Iris pigment epithelial cell (primary cell): ENCODE measurements at places on chromosomes 5 and 9.

DNA sequence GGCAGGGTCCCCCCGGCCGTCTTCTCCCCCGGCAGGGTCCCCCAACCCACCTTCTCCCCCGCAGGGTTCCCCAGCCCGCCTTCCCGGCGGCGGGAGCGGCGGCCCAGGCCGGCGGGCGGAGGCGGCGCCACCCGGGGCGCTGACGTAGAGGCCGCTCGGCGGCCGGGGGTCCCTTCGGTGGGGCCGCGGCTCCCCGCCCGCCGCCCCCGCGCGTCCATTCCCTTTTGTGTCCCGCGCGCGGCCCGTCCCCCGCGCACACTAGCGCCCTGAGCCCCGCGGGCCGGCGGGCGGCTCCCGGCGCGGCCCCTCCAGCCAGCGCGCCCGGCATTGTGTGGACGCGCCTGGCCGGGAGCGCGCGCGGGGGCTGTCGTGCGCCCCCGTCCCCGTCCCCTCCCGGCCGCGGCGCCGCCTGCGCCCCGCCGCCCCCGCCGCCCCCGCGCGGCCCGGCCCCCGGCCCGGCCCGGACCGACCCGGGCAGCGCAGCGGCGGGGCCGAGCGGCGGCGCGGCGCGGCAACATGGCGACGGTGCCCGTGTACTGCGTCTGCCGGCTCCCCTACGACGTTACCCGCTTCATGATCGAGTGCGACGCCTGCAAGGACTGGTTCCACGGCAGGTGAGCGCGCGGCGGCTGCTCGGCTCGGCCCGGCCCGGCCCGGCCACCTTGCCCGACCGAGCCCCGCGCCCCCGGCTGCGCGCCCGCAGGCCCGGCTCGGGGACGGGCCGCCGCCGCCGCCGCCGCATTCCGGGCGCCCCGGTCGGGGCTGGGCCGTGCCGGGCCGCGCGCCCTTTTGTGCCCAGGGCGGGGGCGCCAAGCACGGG lies at the start of gene PHF2:
Gene PHF2, plus strand, starts transcription at position 327 of the 820 bp plus-strand sequence. Its CDS starts 190 bp downstream, at position 517.
- DNase-seq, result no peak

GRCh38 chr9:127927201-127927987 lies 3.2 kb downstream of the PIP5KL1 start:
- no peak for DNase-seq

DNA sequence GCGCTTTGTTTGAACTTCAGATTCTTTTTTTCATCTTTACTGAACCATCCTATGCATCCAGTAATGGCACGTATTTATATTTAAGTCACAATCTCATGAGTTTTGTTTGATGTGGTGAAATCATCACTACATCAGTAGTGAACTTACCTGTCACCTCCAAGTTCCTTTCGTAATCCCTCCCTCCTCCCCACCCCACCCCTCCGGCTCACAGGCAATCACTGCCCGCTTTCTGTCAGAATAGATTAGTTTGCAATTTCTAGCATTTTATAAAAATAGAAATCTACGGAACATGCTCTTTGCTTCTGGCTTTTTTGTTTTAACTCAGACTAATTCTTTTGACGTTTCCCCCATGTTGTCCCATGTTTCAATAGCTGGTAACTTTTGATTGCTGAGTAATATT lies 305.4 kb upstream of the IRX4 start:
- no peak for DNase-seq

GRCh38 chr5:158877706-158878105 lies 222.0 kb downstream of the EBF1 start:
- no peak for DNase-seq

GRCh38 chr5:125209650-125210049 lies 463.2 kb upstream of the ZNF608 start:
- DNase-seq, result no peak

DNA sequence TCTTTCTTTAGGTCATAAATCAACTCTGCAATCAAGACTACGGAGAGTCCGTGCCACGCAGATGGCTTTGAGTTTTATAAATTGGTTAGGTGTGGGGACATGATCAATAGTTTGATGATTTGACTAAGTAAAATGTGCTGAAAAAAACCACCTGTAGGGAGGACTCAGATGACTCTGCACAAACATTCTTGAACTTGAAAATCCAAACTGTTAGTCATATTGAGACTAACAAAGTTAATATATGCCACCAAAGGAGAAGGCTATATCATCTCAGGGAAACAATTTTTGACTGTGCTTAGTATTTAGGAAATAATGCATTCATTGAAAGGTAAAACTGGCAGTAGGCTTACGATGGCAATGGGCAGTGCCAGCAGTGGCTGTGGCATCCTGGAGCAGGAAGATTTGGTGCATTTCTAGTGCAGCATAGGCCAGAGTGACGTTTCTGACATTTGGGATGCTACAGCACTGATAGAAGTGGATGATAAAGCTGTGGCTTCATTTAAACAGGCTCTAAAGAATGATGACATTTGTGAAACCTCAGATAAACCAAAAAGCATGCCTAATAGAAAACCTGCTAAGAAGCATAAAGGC lies 291.1 kb downstream of the MLLT3 start:
- no peak for DNase-seq

GRCh38 chr5:159657771-159658170 lies 258.5 kb upstream of the ADRA1B start:
- DNase-seq, result no peak

GRCh38 chr5:135743705-135744411 lies 90.6 kb upstream of the SLC25A48 start:
- no peak for DNase-seq

- peak; percentile 86 for DNase-seq
Measured at GRCh38 chr9:116154976-116155697, 1.5 kb downstream of the PAPPA start.

DNA sequence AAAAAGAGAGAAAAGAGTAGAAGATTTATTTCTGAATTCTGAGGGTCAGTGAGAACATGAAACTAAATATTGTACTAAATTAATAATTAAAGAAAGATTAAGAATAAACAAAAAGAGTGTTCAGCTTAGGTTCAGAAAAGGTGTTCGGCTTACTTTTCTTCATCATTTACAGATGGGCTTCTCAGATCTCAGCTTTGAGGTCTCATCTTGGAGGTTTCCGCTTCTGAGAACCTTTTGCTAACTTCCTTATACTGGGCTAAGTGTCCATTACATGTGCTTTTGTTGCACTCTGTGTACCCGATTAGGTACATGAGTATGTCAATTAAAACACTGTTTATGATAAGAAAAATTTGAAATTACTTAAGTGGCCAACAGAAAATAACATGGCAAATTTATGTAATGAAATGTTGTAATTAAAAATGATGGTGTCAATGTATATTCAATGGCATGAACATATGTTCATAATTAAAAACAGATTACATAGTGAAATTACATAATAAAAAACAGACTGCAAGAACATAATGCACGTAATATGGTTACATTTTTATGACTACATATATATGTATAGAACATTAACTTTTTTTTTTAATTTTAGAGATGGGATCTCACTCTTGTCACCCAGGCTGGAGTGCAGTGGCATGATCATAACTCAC lies 17.3 kb upstream of the ITGA1 start:
- no peak for DNase-seq
